Iris pigment epithelial cell (primary cell): ENCODE measurements at places on chromosomes 6 and 20.

DNA sequence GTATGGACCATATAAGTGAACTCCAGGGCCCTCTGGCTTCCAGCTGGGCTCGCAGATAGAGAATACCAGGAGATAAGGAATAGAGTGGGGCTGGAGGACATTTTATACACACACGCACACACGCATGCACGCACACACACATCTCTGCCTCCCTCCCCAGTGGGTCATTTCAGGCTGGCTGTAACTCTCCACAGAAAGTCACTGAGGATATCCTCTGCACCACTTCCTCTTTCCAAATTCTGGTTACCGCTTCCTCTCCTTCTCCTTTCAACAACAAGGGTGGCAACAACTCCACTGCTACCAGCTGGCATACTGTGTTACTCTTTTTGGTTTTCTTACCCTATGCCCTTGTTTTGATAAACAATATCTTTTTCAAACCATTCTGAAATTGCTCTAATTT is 280.2 kb downstream of the COL12A1 start:
- DNase-seq = no peak

DNA sequence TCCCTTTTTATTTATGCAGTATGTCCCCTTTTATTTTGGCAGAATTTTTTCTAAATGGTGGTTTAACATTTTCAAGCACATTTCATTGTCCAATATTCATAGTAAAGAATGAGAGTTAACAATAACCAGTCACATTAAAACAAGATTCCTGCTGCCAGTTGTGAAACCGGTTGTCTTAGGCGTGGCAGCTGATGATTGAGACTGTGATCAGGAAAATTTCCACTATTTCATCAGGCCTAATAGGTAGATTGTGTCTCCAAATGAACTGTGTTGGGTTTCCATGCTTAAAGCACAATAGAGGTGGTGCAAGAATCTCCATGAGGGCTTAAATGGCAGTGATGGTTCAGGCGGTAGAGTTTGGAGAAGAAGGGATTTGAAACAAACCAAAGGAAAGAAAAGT is 15.3 kb downstream of the PRDM1 start:
- no peak for DNase-seq

DNA sequence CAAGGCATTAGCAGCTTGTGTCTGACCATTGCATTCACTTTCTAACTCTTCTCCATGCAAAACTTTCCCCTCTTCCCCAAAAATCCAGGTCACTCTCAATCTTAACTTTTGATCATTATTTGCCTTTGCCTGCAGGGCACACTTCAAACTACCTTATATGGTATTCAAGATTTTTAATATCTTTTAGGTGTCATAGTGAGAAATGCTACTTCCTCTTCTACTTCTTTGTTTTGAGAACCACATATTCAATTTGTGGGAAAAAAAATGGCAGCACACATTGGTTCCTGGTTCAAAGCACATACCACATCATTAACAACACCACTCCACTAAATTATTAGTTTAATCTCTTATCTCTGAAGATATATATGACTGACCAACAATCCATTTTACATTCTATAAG is 1267.0 kb upstream of the CITED2 start:
- no peak for DNase-seq

GRCh38 chr20:41889126-41889843 is 271.1 kb upstream of the CHD6 start:
- DNase-seq = no peak

GRCh38 chr6:13438126-13438525 is 49.3 kb downstream of the GFOD1 start:
- DNase-seq = no peak

DNA sequence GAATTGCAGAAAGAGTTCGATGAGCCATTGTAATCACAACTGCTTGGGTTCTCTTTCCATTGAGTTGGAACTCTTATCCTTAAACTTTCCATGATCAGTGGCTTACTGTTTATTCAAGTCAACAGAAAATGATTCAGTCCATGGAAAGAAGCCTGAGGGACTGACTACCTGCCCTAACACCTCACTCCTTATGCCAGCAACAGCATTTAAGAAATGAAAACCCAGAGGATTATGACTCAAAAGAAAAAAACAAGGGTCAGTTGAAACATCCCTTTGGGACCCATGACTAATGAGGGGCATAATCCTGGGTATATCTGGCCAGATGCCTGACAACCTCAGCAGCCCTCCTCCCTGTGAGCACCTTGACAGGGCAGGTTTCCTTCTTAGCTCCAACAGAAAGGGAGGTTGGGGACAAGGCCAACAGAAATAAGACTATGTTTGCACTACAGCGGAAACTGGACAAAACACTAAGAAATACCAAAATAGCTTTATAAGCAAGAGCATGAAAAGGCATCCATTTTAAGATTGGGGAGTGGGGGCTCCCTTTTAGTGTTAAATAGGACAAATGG is 106.7 kb downstream of the MAP3K5 start:
- DNase-seq = no peak

- DNase-seq = no peak
These were observed 64.7 kb downstream of the AK9 start for GRCh38 chr6:109626311-109626710.

- no peak for DNase-seq
These were observed 1183.2 kb upstream of the ADGRB3 start for GRCh38 chr6:67451874-67452273.

GRCh38 chr6:16639684-16640480 is 121.4 kb downstream of the ATXN1 start:
- DNase-seq = peak; percentile 86

- DNase-seq = no peak
These were observed 74.4 kb downstream of the DOK5 start for GRCh38 chr20:54549658-54550326.

DNA sequence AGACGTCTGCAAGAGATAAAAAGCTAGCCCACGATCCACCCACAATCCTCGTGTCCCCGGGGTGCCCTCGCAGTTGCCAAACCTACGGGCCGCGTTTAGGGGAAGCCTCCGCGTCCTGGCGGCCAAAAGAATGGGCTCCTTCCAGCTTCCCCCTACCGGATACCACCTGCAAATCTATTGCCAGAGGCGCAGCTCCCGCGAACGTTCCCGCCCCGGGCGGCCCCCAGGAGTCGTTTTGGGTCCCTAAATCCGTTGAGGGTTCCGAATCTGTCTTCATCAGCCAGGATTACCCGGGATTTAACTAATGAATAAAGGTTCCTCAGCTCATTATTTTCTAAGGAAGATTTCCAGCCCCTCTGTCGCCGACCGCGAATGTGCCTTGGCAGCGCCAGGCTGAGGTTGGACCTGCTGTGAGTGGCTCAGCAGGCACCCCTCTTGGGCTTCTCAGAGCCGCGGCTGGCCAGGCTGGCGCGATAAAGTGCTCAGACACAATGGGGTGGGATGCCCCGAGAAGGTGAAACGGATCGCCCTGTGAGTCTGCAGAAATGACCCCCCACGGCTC is 2.8 kb upstream of the VSX1 start:
- no peak for DNase-seq

DNA sequence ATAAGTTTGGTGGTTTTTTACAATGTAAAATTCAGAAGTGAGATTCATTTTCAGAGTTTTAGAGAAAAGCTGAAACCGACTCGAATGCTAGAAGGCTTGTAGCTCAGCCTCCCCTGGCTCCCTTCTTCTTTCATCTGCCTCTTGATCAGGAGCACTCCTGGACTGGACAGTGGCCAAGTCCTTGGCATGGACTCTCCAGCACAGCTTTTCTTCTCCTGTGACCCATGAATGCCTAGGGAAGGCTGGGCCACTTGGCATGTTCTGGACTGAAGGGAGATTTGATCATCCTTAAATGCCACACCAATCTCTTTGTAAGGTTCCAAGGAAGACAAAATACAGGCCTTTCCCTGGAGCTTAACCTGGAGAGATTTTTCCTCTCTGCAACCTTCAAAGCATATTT is 384.0 kb upstream of the SASH1 start:
- peak; percentile 6 for DNase-seq

GRCh38 chr6:10375391-10375969 is 39.4 kb downstream of the TFAP2A start:
- no peak for DNase-seq

DNA sequence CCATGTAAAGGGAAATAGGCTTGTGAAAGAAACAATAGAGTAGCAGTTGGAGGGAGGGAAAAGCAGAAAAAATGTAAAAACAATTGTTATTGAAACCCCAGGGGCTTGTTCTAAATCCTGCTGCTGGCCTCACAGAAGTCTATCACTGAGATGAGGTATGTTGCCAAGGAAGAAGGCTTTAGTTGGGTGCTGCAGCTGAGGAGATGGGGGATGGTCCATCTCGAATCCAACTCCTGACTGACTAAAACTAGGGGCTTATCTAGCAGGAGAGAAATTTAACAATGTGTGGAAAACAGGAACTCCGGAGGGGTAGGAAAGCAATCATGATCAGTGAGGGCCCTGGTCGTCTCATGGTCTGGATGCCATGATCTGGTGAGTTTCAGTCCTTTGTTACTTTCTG is 225.0 kb upstream of the EXOC2 start:
- no peak for DNase-seq

- DNase-seq = no peak
These were observed 90.0 kb upstream of the SLC24A3 start for GRCh38 chr20:19122395-19122794.

- DNase-seq = no peak
These were observed 10.8 kb downstream of the NPBWR2 start for GRCh38 chr20:64096535-64096934.
